ENCODE measurements at places on chromosomes 12 and 14.

- DNase-seq, result no peak
Observed at GRCh38 chr14:93643127-93643526, 145.2 kb downstream of the PRIMA1 start.

DNA sequence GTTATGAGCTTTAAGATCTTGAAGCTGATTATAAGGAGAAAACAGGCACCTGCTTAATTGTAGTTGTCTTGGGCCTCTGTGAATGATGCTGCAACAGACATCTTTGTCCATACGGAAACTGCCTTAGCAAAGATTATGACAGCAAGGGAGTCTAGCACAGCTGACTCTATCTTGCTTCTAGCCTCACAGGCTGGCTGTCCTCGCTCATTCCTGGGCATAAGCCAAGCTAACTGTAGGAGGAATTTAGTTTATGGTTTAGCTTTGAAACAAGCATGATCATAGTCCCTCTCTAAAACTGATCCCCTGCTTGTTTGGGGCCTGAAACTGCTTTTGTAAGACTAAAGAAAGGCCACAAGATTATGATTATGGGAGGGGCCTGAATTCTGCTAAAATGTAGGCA lies 74.3 kb upstream of the C14orf132 start:
- DNase-seq, result no peak

- no peak for DNase-seq
Observed at GRCh38 chr14:38208618-38209562, 1.2 kb downstream of the SSTR1 start.

- DNase-seq, result no peak
Observed at GRCh38 chr12:25587346-25587745, 34.3 kb upstream of the LMNTD1 start.

DNA sequence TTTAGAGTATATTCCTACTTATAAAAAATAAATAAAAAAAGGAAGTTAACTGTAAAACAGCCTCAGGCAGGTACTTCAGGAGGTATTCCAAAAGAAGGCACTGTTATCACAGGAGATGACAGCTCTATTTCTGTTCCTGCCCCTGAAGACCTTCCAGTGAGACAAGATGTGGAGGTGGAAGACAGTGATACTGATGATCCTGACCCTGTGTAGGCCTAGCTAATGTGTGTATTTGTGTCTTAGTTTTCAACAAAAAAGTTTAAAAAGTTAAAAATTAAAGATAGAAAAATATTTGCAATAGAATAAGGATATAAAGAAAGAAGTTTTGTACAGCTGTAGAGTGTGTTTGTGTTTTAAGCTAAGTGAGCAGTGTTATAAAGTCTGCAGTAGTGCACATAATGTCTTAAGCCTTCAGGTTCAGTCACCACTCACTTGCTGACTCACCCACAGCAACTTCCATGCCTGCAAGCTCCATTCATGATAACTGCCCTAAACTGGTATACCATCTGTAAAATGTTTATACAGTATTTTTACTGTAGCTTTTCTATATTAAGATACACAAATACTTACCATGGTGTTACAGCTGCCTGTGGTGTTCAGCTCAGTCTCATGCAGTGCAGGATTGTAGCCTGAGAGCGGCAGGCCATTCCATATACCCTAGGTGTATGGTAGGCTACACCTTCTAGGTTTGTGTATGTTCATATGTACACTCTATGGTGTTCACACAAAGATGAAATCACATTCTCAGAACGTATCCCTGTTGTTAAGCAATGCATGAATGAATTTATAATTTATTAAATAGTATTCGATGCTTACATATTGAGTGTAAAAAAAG lies 121.1 kb downstream of the ANO6 start:
- DNase-seq, result no peak

- DNase-seq, result no peak
Observed at GRCh38 chr14:77912754-77913556, 113.0 kb downstream of the ADCK1 start.

GRCh38 chr12:7859552-7859951 lies 13.2 kb downstream of the SLC2A14 start:
- DNase-seq, result peak; percentile 35

- peak; percentile 76 for DNase-seq
Observed at GRCh38 chr12:49673446-49674317, 33.5 kb downstream of the FMNL3 start.

DNA sequence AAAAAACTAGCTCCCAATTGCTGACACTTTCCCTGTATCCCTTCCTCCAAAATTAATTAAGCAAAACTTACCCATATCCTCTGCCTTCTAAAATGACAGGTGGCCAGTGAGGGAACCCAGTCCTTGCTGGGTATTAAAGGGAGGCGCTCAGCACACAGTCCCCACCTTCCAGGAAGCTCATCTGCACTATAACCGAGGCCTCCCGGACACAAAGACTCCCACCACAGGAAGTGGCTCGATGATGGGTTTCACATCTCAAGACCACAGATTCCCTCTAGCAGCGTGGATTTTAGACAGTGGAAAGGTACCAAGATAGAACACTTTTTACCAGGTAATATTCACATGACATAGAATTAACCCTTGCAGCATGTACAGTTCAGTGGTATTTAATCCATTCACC lies 126.8 kb upstream of the NCOR2 start:
- DNase-seq, result no peak
